ENCODE measurements at places on chromosomes 7 and 10. TPM values are rescaled to one million over a fixed set of nuclear protein-coding genes. Genes with fewer than 3 reads are reported as not detected.

- DNase-seq: no peak
Measured at GRCh38 chr10:46285966-46286620, 704 bp upstream of the ANTXRL start.

DNA sequence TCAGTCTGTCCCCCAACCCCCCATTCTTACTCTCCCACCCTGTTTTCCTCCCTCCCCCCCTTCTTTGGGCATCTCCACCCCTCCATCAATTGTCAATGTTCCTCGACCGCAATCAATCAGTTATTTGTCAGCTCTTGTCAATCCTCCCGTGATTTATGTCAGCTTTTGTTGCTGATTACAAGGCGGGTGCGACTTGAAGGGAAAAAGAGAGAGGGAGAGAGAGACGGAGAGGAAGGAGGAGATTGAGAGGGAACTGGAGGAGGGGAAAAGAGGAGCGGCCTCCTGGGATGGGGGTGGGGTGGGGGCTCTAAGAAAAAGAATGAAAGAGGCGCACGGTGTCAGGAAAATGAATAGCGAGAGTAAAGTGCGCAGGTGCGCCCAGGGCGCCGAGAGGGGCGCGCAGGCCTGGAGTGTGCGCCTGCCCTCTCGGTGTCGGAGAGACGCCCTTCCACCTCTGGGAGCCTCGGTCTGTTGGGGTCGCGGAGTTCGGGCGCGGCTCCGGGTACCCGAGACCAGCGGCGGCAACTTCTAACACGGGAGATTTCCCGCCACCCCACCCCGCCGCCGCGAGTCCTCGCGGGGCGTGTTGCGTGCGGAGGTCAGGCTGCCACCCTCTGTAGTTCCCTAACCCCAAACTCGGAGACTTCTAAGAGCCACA, 1.1 kb upstream of the ZNF503 start:
- no peak for DNase-seq

GRCh38 chr10:126294451-126294850, 93.8 kb downstream of the ADAM12 start:
- DNase-seq: no peak

DNA sequence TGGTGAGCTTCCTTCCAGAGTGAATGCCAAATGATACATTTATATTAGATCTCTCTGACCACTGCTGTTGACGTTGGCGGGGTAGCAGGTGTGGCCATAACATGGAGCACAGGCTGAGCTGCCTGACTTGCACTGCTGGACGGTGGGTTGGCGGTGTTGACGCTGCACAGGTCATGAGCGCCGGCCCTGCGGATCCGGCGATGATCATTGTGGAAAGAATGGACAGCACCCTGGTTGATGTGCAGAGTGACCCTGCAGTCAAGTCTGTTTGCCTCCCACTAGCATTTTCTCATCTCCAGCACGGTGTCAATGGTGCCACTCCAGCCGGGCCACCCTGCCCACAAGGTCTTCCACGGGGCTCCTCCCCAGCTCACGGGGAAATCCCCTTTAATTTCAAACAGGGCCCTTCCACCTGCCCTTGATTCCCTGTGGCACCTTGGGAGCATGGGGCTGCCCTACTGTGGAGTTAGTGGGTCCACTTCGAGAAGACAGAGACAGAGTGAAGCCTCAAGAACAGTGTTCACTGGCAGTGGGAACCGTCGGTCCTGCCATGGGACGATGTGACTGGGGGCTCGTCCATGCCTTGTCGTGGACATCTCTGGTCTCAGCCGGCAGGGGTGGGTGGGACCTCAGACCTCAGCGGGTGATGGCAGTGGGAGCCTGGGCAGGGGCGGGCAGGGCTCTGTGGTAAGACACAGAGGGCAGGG, 613.5 kb downstream of the PTPRN2 start:
- no peak for DNase-seq

DNA sequence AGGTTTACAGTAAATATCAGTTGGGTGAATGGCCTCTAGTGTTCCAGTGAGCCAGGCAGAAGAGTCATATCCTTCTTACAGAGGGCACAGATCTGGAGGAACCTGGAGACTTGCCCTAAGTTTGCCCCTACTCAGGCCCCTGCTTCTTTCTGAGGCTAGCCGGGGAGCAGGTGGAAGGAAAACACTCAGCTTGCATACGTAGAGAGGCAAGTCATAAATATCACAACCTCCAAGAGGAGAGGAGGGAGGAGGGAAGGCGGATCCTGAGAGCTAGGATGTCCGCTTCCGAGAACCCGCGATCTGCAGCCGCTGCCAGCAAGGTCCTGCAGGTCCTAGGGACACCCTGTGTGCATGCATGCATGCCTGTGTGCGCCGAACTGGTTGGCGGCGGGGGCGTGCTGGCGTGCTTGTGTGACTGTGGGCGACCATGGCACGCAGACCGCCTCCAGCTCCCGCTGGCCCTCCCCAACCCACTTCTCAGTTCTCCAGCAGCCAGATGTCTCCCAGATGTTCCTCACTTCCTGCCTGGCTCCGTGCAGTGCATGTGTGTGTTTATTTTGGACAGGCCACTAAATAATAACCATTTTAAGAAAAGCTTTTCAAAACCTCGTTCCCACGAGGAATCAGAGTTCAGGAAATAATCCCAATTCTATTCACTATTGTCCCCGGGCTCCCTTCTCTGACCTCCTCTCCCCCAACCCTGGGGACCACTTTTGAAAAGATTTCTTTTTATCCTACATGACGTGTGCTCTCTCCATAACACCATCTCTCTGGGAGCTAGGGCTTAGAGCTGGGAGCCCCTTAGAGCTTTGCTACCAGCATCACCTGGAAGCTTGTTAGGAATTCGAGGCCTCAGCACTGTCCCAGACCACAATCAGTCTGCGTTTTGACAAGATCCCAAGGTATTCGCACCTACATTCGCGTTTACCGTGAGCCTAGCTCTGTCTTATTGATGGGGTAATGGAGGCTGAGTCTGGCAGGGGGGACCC, 32.4 kb downstream of the UNC5B start:
- no peak for DNase-seq

DNA sequence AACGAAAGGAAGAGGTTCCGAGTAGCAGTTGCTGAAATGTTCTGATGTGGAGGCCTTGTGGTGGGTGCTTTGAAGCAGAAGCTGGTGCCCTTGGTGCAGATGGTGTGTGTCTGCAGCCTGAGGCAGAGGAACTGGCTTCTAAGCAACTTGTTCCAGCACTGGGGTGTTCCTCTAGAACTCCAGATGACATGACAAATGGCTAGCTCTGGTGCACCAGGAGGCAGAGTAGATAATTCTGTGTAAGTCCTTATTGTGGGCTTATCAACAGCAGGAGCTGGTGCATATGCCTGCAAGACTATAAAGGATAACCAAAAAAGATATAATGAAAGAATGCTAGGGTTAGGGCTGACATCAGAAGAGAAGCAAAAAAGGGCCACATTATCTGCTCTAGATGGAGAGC, 76.5 kb downstream of the ARL5B start:
- no peak for DNase-seq

GRCh38 chr7:42522227-42522991, 285.4 kb upstream of the GLI3 start:
- DNase-seq: no peak

GRCh38 chr10:35328404-35329037, 7.8 kb upstream of the CCNY start:
- no peak for DNase-seq

DNA sequence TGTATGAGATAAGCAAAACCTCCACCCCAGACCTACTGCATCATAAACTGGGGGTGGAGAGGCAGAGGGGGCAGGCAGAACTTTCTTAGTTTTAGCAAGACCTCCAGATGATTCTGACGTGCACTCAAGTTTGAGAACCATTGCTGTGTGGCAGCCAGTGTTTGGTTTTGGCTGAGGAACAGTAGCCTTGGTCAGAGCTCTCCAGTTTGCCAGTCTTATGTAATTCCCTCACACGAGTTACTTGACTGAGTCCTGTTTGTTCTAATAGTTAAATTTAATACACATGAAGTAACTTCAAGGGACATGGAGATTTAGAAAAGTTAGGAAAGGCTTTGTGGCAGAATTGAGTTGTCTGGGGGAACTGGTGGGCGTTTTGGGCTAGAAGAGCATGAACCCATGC, 38.5 kb downstream of the GARS1 start:
- no peak for DNase-seq

GRCh38 chr7:32535162-32535702, 39.9 kb downstream of the AVL9 start:
- DNase-seq: no peak

GRCh38 chr10:74912682-74913081, 86.3 kb downstream of the KAT6B start:
- no peak for DNase-seq

GRCh38 chr7:2611401-2611800, 20.4 kb upstream of the TTYH3 start:
- DNase-seq: no peak

- no peak for DNase-seq
Measured at GRCh38 chr10:126016156-126016805, 119.9 kb downstream of the FANK1 start.

DNA sequence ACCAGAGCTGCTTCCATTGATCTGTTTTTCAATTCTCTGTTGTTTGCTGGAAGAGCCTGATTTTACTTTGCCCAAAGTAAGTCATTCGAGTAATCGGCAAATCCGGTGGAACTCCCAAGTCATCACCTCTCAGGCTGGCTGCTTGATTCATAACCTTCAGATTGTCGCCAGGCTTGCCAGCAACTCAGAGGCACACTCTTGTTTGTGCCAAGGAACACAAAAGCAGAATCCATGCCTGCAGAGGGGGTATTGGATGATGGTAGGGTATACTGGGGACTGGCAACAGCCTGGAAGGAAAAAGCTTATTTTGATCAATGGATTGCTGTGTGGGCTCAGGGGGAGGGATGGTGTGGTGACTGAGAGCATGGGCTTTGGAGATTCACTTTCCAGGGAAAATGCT, 542.4 kb downstream of the SORCS3 start:
- DNase-seq: no peak

DNA sequence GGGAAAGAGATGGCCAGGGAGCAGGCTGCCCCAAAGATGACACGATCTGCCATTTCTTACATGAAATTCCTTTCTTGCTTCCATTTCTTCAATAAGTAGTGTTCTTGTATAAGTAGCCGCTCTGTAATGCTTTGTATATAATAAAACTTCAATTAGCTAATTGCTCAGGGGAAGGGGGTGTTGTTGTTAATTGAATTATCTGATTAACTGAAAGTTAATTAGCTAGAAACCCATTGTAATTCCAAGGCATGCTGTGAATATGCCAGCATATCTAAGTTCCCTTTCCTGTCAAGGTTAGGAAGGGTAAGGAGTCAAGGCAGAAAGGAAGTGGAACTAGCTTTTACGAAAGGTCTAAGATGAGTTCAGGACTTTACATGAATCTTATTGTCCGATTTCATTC, 765.9 kb downstream of the TYW1 start:
- DNase-seq: no peak

- no peak for DNase-seq
Measured at GRCh38 chr7:99379043-99379577, 4.6 kb downstream of the ARPC1B start.

- no peak for DNase-seq
Measured at GRCh38 chr10:85993840-85994507, 372.6 kb downstream of the GRID1 start.

DNA sequence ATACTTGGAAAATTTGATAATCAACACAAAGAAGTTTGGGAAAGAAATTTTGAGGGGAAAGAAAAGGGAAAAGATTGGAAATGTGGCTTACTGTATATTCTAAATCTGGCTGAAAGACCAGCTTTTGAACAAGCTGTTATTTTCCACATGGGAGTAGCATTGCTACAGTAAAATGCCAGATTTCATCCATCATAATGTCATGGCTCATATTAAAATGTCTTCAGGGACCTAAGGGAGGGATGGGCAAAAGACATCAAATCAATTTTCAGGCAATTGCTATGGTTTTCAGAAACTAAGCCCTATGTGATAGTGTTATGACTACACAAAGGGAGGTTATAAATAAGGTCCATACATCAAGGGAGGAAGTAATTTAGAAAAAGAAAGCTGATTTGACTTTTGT, 1116.9 kb upstream of the CELF2 start:
- DNase-seq: no peak

GRCh38 chr7:106199813-106200364, 84.9 kb downstream of the NAMPT start:
- no peak for DNase-seq

DNA sequence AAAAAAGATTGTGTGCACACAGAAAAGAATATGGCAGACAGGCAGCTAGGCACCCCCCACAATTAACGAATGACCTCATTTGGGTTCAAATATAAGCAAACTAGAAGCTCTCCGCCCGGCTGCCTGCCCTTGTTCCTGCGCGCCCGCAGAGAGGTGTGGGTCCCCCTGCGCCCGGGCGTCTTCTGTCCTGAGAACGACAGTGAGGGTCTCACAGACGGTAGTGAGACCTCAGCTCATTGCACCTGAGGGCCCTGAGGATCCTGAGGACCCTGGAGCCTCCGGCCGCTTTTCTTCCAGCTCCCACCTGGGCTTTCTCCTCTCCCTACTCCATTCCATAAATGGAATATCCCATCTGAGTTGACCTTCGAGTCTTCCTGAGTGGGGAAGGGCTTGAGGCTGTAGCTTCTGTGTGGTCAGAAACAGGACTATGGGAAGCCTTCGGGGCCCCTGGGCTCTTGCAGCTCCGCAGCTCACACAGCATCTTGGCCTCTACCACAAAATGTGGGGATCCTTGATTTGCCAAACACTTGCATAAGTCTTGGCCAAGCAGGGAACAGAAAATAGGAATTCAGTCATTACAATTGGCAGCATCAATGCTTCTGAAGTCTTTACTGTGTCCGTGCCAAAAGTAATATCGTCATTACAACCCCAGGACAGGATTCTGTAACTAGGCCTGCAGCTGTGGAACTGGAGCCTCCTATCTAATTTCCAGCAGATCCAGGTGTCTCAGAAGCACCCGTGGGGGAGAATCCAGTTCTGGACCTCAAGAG, 43.8 kb downstream of the JAKMIP3 start:
- DNase-seq: no peak

DNA sequence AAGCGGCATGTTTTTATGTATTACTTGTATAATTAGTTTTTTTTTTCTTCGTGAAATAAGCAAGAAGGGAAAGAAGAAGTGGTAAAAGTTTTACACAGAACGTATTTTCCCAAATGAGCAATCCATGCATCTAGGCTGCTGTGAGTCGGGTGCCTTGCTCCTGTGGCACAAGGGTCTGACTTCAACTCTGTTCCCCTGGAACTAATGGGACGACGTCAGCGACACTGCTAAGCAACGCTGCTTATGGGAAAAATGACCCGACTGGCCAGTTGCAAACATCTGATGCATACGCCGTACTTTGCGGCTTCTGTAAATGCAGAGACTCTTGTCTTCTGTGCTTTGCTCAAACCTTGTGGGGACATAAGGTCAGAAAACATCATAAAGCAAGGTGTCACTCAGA, 66.3 kb downstream of the MPP7 start:
- no peak for DNase-seq

DNA sequence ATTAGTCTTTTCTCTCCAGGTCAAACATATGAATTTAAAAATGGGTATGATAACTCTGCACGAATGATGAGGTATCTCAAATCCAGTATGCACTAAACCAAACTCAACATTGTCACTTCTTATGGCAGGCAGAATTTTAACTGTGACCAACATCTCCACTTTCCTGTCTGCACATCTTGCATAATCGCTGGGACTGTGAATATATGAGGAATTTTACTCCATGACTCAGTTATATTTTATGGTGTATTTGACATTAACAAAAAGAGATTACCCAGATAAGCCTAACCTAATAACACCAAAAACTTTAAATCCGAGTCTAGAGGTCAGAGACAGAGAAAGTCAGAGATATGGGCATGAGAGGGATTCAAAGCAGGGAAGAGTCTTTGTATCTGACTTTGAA, 454.5 kb upstream of the SEMA3D start:
- no peak for DNase-seq

PIP gene
- polyA plus RNA-seq: not detected

OR2A7 gene
- not detected for polyA plus RNA-seq

KIN gene
- 4.9 TPM for polyA plus RNA-seq

CRHR2 gene
- polyA plus RNA-seq: not detected

ACHE gene
- polyA plus RNA-seq: 0.40 TPM

DNA2 gene
- polyA plus RNA-seq: 4.8 TPM

JCAD gene
- polyA plus RNA-seq: 0.05 TPM

MMP21 gene
- polyA plus RNA-seq: not detected
